Spinal cord (tissue), 10 donors: ENCODE measurements at places on chromosomes 11 and 22.
A peak's percentile ranks its signal among the peaks of the same experiment; 100 is the strongest.

DNA sequence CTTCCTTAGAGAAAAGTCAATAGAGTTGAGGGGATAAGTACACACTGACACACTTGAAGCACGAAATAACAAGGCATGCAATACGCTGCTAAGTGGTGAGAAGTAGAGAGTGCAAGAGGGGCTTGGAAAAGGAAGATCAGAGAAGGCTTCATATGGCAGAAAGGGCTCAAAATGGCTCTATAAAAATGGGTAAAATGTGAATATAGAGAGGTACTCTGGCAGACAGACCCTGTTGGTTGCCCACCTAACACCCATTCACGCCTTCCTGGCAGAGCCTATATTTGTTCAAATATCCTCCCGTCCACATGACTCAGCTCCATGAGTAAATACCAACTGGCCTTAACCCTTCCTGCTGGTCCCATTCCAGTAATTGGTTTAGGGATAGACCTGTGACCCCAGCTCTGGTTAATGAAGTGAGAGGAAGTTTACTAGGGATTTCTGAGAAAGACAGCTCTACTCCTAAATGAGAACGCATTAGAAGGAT, 38.9 kb upstream of the CCDC34 start:
- H3K4me1 ChIP-seq = peaks cover 6% of the 10 kb centered on the region
- no peak overlapping the region for H3K4me3 ChIP-seq

- H3K27me3 ChIP-seq = no peaks in the 10 kb centered on the region
- no peak overlapping the region for H3K4me3 ChIP-seq
- H3K36me3 ChIP-seq = no peaks in the 10 kb centered on the region
- no peaks in the 10 kb centered on the region for H3K4me1 ChIP-seq
- no peak for DNase-seq
Observed at GRCh38 chr11:15127341-15127740, 12.6 kb downstream of the INSC start.

DNA sequence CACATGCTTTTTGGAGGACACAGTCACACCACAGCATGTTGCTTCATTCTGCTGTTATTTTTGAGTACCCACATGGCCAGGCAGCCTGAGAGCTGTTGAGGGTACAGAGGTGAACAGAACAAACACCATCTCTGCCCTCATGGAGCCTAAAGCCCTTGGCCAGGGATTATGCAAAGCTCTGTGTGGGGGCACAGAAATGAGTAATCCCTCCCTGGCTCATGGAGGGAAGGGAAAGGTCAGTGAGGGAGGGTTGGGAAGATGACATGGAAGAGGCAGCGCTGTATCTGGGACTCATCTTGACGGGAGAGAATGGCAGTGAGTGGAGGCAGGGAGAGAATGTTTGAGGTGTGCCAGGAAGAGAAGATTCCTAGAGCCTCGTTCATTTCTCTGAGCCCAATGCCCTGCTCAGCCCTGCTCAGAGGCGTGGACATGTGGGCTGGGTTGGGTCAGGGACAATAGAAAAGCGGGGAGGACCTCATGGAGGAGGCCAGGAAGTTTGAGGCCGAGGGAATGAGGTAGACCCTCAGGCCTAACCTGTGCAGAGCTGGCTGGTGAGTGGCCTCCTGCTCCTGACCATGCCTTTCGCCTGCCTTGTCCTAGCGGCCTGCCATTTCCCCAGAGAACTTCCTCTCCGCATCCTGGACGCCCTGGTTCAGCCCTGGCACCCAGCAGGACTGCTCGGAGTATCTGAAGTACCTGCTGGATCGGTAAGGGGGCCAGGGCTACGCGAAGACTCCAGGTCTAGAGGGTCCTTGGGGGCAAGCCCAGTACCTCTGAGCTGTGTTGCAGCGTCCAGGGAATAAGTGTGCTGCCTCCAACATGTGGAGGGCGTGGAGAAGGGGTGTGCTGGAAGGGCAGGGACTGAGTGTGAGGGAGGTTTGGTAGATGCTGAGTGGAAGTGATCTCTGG, 19.8 kb downstream of the USP35 start:
- H3K27me3 ChIP-seq = no peaks in the 10 kb centered on the region
- DNase-seq = no peak
- no peak overlapping the region for H3K4me3 ChIP-seq
- peaks cover 58% of the 10 kb centered on the region for H3K36me3 ChIP-seq
- no peak overlapping the region for H3K27ac ChIP-seq
- H3K4me1 ChIP-seq = peaks cover 7% of the 10 kb centered on the region

GRCh38 chr11:86800076-86800959, at the start of gene PRSS23:
TSS of gene PRSS23 (plus strand) at chr11:86800542. CDS start at chr11:86807644, 7,102 bp downstream.
- H3K27ac ChIP-seq = peak within 1 kb of the TSS; percentile 70
- no peaks in the 10 kb centered on the region for H3K27me3 ChIP-seq
- peaks cover 10% of the 10 kb centered on the region for H3K4me1 ChIP-seq
- no peaks in the 10 kb centered on the region for H3K36me3 ChIP-seq

- no peaks in the 10 kb centered on the region for H3K4me1 ChIP-seq
- DNase-seq = no peak
- no peak overlapping the region for H3K4me3 ChIP-seq
- no peaks in the 10 kb centered on the region for H3K27me3 ChIP-seq
Observed at GRCh38 chr11:125910226-125910849, 6.0 kb downstream of the DDX25 start.

GRCh38 chr11:17948296-17948695, 64.6 kb downstream of the SERGEF start:
- no peaks in the 10 kb centered on the region for H3K27me3 ChIP-seq
- H3K27ac ChIP-seq = no peak overlapping the region
- H3K36me3 ChIP-seq = peaks cover 4% of the 10 kb centered on the region
- DNase-seq = no peak
- no peak overlapping the region for H3K4me3 ChIP-seq

GRCh38 chr22:49491726-49492125, 335.9 kb downstream of the BRD1 start:
- peaks cover 21% of the 10 kb centered on the region for H3K4me1 ChIP-seq
- H3K4me3 ChIP-seq = no peak overlapping the region
- no peaks in the 10 kb centered on the region for H3K36me3 ChIP-seq

DNA sequence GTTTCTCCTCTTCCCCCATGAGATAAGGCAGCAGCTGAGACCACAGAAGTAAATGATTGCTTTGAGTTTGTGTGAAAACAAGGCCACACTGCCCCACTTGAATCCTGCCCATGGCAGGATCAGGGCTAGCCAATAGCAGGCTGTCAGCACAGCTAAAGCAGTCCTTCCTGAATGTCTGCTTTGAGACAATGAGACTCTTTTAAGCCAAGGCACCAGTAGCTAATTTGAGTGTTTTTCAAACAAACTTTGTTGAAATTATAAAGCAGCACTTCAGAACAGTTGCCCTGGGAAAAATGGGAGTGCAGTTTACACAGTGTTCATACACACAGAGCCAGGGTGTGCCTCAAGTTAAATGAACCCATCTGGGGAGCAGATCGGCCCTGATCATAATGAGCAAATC, 103.5 kb upstream of the OR5AK2 start:
- H3K27ac ChIP-seq = no peak overlapping the region
- H3K4me3 ChIP-seq = no peak overlapping the region
- H3K36me3 ChIP-seq = no peaks in the 10 kb centered on the region
- H3K4me1 ChIP-seq = no peaks in the 10 kb centered on the region

- no peak overlapping the region for H3K4me3 ChIP-seq
- H3K36me3 ChIP-seq = no peaks in the 10 kb centered on the region
- peaks cover 4% of the 10 kb centered on the region for H3K4me1 ChIP-seq
- no peaks in the 10 kb centered on the region for H3K27me3 ChIP-seq
Observed at GRCh38 chr11:27041141-27041899, 705 bp downstream of the BBOX1 start.

DNA sequence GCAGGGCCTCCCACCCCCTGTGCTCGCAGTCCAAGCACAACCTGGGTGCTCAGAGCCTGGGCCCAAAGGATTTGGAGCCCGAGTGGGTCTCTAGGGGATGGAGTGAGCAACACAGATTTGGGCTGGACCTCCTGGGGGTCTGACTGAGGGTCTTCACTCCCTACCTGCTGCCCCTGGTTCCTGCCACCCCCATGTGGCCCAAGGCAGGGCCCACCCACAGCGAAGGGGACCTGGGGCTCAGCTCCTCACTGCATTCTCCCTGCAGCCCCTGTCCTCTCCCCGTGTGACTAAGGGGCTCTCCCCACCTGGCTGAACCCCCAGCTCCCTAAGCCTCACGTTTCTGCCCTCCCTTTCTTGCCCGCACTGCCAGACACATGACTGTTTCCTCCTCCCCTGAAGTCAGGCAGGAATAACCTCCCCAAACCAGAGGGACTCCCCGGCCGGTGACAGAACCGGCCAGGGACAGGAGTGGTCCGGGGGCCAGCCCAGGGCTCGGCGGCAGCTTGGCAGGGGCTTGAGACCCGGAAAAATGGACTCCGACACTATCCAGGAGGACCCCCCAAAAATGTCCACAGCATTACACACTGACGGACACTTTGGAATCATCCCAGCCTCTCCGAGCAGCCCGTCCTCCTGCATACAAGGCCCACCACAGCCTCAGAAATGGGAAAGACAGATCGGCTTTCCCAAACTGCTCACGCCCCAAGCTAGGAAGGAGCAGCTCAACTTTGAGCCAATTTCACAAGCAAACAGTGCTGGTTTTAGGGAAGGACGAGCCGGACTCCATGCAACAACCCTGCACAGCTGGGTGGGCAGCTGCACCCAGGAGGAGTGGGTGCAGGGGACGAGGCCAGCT, 57.8 kb downstream of the BRD1 start:
- H3K4me3 ChIP-seq = no peak overlapping the region
- no peak for DNase-seq
- H3K27me3 ChIP-seq = no peaks in the 10 kb centered on the region
- peaks cover 59% of the 10 kb centered on the region for H3K36me3 ChIP-seq
- H3K4me1 ChIP-seq = peaks cover 21% of the 10 kb centered on the region

GRCh38 chr11:78822931-78823423, 248.3 kb upstream of the NARS2 start:
- H3K27me3 ChIP-seq = no peaks in the 10 kb centered on the region
- no peak overlapping the region for H3K27ac ChIP-seq
- peaks cover 23% of the 10 kb centered on the region for H3K4me1 ChIP-seq
- peaks cover 6% of the 10 kb centered on the region for H3K36me3 ChIP-seq

GRCh38 chr11:68481579-68482240, 21.2 kb downstream of the PPP6R3 start:
- H3K36me3 ChIP-seq = no peaks in the 10 kb centered on the region
- no peak for DNase-seq
- no peak overlapping the region for H3K4me3 ChIP-seq
- H3K4me1 ChIP-seq = no peaks in the 10 kb centered on the region

DNA sequence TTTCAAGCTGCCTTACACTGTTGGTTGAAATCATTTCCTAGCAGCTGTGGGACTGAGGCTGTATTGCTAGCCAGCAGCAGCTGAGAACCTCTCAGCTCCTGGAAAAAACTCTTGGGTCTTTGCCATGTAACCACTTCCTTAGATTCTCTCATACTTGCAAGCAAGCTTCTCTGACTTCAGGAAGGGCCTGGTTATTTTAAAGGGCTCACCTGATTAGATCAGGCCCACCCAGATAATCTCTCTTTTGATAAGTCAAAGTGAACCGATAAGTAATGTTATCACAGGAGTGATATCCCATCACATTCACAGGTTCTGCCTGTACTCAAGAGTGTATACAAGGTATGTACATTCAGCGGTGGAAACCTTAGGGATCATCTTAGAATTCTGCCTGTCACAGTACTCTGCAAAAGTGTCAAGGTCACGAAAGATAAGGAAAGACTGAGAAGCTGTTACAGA, 7.4 kb upstream of the CLPB start:
- DNase-seq = no peak
- no peaks in the 10 kb centered on the region for H3K4me1 ChIP-seq
- H3K36me3 ChIP-seq = no peaks in the 10 kb centered on the region
- no peak overlapping the region for H3K27ac ChIP-seq

- peaks cover 15% of the 10 kb centered on the region for H3K4me1 ChIP-seq
- H3K27ac ChIP-seq = no peak overlapping the region
Observed at GRCh38 chr22:30628491-30628890, 7.1 kb upstream of the SLC35E4 start.

DNA sequence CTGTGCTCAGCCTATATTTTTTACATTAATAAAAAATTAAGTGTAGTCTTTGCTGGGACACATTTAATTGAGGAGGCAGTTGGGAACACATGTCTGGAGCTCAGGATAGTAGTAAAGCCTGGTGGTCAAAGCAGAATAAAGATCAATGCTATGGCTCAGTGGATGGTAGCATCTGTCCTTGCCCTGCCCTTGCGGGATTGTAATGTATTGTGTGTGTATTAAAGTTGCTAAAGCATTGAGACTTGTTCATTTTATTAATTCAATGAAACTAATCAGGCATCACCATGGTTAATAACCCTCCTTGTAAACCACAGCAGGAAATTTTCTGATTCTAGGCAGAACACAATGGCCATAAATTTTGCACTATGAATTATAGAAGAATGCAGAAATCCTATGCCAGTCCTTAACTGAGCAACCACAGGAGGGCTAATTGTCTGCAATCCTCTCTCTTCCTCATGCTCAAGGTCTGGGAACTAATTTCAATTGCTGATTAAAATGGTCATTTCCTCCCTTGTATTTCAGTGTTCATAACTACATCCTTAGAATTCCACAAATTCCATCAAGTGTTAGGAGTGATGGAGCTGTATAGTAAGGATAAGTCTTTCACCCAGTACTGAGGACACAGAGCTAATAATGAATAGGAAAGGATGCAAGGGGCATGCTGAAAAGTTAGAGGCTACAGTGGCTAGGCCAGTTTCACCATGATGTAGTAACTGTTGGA, 403.2 kb upstream of the DDI1 start:
- H3K27ac ChIP-seq = no peak overlapping the region
- no peaks in the 10 kb centered on the region for H3K36me3 ChIP-seq
- no peaks in the 10 kb centered on the region for H3K4me1 ChIP-seq
- DNase-seq = no peak
- H3K27me3 ChIP-seq = no peaks in the 10 kb centered on the region

- no peak overlapping the region for H3K27ac ChIP-seq
- peaks cover 1% of the 10 kb centered on the region for H3K36me3 ChIP-seq
Observed at GRCh38 chr11:12134236-12134585, 23.8 kb downstream of the MICAL2 start.

GRCh38 chr11:15673408-15673831, 558.7 kb downstream of the INSC start:
- H3K4me3 ChIP-seq = no peak overlapping the region
- H3K4me1 ChIP-seq = peaks cover 5% of the 10 kb centered on the region
- H3K36me3 ChIP-seq = no peaks in the 10 kb centered on the region
- no peaks in the 10 kb centered on the region for H3K27me3 ChIP-seq

- peaks cover 3% of the 10 kb centered on the region for H3K36me3 ChIP-seq
- peak; percentile 3 for DNase-seq
- no peaks in the 10 kb centered on the region for H3K27me3 ChIP-seq
- H3K4me1 ChIP-seq = peaks cover 3% of the 10 kb centered on the region
- no peak overlapping the region for H3K4me3 ChIP-seq
- no peak overlapping the region for H3K27ac ChIP-seq
Observed at GRCh38 chr11:43738600-43739409, 58.3 kb downstream of the HSD17B12 start.

DNA sequence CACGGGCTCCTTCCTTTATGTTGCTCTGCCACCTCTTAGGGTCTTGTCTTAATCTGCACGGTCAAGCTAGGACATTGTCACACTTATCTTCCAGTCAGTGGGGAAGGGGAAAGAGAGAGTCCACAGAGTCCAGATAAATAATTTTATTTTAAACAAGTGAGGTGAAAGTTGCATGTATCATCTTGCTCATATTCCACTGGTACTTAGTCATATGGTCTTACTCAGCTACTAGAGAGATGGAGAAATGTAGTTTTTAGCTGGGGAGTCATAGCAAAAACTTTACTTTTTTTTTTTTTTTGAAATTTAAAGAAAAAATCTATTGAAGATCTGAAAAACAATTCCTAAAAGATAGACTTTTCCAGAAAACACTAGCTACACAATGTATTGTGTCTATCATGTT, 29.0 kb downstream of the PDE3B start:
- no peak overlapping the region for H3K27ac ChIP-seq
- H3K27me3 ChIP-seq = no peaks in the 10 kb centered on the region
- DNase-seq = no peak
- H3K36me3 ChIP-seq = no peaks in the 10 kb centered on the region
- H3K4me1 ChIP-seq = no peaks in the 10 kb centered on the region
